Stimulated activated CD8-positive, alpha-beta memory T cell treated with anti-CD3 and anti-CD28 coated beads, Interleukin-15, amount 100 ng/mL, for 24 hours (primary cell): ENCODE measurements at places on chromosomes 12 and 14.

GRCh38 chr12:2857576-2857975, 737 bp upstream of the TEX52 start:
- no peak for DNase-seq

DNA sequence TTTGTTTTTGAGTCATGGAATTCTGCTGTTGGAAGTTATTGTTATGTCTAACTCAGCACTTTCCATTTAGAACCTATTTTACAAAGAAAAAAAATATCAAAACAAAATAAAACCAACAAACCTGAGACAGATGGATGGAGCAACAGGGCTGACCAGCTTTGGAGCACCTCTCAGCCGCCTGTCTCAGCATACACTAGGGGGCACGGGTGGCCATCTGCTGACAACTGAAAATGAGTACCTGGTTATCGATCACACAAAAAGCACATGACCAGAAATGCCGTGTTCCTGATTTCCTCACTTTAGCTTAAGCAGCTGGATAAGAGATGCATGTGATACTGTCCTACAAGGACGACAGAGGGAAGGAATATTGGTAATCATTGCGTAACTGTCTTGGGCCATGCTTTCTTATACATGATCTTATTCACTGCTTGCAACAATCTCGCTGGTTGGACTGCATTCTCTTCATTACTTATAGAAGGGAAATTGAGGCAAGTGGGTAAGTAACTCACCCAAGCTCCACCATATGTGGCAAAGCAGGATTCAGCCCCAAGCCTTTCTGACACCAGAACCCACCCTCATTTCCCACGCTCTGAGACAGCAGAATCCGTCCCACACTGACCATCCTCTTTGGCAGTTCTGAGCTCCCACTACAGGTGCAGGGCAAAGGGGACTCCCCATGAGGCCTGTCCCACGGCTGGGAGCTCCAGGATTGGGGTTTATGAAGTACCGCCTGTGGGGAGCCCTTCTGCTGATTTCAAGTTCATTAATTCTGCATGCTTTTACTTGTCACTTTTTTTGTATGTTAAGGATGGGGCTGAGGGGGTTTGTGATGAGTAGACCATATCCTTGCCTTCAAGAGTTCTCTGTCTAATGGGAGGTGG, 43.5 kb downstream of the C14orf132 start:
- DNase-seq, result no peak

GRCh38 chr14:54322701-54323337, 74.0 kb upstream of the CDKN3 start:
- DNase-seq, result no peak

GRCh38 chr12:111761099-111761498, 5.6 kb upstream of the ALDH2 start:
- DNase-seq, result no peak

DNA sequence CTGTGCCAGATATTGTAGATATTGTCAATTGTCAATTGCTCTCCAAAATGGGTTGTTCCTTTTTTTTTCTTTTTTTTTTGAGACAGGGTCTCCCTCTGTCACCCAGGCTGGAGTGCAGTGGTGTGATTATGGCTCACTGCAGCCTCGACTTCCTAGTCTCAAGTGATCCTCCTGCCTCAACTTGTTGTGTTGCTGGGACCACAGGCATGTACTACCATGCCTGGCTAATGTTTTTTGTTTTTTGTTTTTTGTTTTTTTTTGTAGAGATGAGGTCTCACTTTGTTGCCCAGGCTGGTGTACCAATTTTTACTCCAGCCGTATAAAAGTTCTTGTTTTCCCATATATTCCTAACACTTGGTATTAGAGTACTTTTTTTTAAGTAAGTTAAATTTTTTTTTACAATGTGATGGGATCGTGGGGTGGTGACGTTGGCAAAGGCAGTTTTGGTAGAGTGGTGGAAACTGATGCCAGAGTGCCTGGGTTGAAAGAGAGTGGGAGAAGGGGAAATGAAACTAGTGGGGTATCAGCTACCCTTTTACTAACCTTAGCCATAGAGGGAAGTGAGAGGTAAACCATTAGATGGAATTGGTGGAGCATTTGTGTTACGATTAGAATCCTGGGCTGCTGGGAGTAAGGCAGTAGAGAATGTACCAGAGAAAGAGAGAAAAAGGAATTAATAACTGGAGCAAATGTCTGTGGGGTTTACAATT, 33.0 kb upstream of the CFAP54 start:
- no peak for DNase-seq

DNA sequence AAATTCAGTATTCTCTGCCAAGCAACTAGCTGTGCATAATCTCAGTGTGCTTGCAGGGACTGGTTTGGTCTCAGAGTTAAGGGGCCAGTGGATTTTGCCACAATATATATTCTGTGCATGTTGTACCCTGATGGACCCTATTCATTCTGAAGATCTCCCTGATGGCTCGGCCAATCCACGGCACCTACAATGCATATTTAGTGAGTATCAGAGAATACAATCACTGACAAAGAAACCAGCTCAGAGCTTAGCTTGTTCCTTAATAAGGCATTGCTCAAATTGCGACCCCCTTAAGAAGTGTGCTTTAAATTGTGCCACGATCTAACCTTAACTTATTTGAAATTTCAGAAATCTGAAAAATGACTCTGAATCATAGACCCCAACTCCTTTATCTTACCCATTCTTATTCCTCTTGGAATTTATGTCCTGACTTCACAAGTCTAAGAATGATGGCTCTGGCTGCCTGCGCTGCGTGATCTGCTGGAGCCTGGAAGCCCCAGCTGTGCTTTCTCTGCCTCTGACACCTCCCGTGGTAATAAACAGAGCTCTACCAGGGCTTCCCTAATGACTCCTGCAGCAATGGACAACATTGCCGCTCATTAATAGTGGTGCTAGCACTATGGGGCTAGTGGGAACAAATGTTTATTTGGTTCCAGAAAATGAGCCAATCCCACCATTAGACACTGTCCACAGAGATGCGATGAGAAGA, 9.0 kb upstream of the DCAF4 start:
- no peak for DNase-seq

- no peak for DNase-seq
These were observed 144.6 kb upstream of the MYL2 start for GRCh38 chr12:111064982-111065381.

DNA sequence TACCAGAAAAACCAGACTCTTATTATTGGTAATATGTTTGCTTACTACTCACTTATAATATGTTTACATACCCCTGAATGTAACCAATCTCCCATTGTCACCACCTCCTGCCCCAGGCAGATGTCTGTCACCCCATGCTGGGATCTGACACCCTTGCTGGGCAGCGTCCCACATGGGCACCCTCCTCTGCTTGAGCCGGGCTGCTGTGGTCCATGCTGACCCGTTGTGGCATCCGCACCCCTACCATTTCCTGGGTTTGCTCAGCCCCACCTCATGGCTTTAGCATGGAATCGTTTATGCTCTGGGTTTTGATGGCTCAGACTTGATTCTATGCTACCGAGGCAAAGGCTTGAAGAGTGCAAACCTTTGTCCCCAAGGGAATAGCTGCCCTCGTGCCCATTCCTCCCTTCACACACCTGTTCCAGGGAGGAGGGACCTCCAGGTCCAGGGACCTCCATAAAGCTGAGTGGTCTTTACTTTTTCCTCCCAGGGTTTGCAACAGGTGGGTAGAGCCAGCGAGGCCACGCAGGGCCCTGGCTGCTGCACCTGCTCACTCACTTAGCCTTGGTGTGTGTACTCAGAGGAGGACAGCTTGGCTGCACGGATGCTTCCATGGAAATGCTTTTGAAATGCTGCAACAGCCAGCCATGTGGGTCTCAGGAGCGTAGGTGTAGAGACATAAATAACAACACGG, 68.7 kb downstream of the PRMT8 start:
- no peak for DNase-seq

- DNase-seq, result no peak
These were observed 83.1 kb upstream of the RFLNA start for GRCh38 chr12:124211753-124212152.

DNA sequence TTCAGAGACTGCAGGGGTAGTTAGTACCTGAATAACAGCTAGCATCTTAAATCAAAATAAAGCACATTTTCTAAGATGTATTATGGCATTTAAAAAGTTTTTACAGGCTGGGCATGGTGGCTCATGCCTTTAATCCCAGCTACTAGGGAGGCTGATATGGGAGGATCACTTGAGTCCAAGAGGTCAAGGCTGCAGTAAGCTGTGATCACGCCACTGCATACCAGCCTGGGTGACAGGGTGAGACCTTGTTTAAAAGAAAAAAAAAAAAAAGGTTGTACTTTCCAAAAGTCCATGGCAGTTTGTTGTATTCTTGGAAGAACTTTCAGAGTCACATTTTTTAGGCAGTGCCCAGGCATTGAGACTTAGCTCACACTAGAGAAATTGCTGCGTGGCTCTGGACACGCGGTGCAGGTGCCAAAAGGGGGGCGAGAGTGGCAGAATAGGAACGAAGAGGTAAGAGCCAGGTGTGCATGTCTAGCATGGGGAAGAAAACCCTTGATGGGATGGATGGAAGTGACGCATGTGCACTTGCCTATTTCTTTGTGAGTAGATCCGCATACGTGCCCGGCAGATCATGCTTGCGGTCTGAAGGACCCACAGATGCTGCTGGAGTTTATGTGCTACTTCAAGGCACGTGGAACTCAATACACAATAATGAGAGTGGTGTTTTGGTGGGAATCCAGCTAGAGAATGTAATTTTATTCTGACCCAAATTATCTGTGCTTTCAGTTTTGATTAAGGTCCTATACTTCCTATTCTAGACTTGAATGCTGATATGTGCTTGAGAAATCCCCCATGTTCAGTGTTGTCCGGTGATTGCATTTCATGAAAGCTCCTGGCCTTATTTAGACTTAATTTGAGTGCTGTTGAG, 11.9 kb downstream of the ANKRD13A start:
- no peak for DNase-seq

DNA sequence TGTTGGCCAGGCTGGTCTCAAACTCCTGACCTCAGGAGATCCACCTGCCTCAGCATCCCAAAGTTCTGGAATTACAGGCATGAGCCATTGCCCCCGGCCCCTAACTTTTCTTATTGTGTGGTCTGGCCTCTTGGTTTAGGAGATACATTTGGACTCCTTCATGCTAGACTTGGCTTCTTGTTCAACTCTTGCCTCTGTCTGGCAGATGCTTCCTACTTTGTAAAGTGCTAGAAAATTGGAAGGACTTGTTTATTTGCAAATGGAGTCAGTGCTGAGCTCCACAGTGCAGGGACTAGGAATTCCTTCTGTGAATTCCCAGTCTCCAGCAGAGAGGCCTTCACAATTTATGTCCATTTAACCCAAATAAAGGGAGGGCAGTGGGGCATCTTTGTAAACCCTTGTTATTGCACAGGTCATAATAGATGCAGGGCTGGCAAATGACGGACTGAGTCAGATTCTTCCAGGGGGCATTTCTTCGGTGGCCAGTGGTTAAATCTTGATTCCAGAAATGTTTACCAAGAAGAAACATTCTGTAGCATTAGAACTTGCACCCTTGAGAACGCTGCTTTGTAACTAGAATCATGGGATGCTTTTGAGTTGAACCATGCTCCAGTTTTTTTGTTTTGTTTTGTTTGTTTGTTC, 73.8 kb upstream of the TBX3 start:
- no peak for DNase-seq

- DNase-seq, result no peak
These were observed 22.0 kb downstream of the CD9 start for GRCh38 chr12:6222078-6222654.

DNA sequence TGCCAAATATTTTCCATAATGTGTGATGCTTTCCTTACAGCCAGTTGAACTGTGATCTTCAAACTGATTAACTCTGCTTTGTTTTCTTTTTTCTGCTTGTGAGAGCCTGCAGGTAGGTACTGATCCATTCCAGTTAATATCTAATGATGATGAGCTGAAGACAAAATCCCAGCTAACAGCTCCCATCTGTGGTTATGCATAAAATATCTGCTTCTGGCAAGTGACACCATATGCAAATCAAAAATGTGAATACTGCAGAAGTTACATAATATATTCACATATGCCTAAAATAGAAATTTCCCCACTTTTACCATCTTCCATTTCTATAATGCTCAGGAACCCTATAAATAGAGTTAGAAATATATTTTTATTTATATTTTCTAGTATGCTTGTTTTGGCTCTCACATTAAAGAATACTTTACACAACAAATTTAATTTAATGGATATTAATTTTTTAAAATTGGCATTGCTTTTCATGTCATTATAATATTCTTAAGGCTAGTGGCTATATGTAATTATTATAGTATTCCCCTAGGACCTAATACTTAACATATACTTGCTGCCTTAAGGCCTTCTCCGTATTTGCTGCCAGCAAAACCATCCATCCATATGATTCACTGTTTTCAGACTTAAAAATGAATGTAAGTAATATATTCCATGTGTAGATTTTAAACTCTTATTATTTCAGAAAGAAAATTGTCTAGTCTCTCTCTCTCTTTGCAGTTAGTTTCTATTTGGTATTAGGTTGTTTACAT, 83.8 kb downstream of the CCER1 start:
- DNase-seq, result no peak

- no peak for DNase-seq
These were observed 2.6 kb downstream of the IFFO1 start for GRCh38 chr12:6553051-6553868.

DNA sequence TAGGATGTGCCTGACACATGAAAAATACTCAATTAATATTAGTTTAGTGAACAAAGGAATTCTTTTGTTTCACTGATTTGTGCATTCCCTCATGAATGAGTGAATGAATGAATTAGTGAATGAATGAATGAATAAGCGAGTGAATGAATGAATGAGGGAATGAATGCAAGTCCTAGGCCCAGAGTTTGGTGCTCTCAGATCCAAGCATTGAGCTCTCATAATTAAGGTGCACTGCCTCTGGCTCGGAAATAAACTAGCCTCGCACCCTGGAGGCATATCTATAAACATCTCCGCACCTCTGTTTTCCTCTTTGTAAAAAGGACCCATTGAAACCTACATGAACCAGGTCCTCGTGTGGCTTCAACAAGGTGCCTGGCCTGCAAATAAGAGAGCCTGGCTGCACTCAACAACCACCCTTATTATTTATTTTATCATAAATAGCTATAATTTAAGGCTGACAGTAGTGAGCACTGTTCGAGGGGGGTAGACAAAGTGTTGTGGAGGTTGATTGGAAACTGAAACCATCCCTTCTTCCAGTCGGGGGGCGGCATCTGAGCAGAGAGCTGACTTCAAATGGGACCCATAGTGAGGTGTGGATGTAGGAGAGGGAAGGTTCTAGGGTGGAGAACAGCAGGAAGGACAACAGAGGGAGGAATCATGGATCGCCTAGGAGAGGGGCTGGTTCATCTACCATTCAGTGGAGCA, 316.8 kb downstream of the BCL11B start:
- DNase-seq, result no peak

- DNase-seq, result no peak
These were observed 166.5 kb downstream of the PHETA1 start for GRCh38 chr12:111202237-111202915.

GRCh38 chr12:96034621-96035282, 635 bp downstream of the LTA4H start:
- no peak for DNase-seq

DNA sequence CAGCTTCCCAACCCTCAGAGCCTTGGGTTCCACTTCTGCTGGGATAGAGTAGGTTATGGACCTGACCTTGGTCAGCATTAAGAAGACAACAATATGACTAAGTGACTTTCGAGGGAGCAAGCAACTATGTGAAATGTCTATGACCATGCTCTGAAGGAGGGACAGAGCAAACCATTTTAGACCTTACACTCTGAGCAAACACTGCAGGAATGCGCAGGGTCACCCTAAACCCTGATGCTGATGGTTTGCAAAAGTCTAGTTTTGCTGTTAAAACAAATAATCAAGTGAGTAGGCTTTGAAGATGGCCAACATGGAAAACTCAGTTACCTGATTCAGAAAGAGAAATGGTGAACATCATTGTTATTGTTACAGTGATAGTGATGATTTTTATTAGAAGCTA, 8.7 kb downstream of the ZCCHC8 start:
- DNase-seq, result no peak

GRCh38 chr12:99271071-99271470, 376.5 kb upstream of the GARIN6 start:
- no peak for DNase-seq
